ENCODE measurements at places on chromosomes 13 and 19.

GRCh38 chr13:44084146-44084545 is 204.4 kb downstream of the LACC1 start:
- DNase-seq: no peak

GRCh38 chr19:13154241-13154778 is 4.1 kb downstream of the IER2 start:
- DNase-seq: peak; percentile 69

GRCh38 chr13:111404746-111405145 is 84.3 kb downstream of the TEX29 start:
- DNase-seq: no peak

DNA sequence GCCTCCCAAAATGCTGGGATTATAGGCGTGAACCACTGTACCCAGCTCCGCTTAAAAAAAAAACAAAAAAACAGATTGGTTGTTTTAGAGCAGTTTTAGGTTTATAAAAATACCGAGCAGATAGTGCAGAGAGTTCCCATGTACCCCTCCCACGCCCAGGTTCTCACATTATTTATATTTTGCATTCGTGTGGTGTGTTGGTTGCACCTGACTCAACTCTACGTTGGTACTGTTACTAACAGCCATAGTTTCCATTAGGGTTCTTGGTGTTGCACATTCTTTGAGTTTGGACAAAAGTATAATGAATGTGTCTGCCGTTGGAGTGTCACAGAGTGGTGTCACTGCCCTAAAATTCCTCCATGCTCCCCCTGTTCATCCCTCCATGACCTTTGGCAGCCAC is 29.1 kb downstream of the MYO9B start:
- no peak for DNase-seq

DNA sequence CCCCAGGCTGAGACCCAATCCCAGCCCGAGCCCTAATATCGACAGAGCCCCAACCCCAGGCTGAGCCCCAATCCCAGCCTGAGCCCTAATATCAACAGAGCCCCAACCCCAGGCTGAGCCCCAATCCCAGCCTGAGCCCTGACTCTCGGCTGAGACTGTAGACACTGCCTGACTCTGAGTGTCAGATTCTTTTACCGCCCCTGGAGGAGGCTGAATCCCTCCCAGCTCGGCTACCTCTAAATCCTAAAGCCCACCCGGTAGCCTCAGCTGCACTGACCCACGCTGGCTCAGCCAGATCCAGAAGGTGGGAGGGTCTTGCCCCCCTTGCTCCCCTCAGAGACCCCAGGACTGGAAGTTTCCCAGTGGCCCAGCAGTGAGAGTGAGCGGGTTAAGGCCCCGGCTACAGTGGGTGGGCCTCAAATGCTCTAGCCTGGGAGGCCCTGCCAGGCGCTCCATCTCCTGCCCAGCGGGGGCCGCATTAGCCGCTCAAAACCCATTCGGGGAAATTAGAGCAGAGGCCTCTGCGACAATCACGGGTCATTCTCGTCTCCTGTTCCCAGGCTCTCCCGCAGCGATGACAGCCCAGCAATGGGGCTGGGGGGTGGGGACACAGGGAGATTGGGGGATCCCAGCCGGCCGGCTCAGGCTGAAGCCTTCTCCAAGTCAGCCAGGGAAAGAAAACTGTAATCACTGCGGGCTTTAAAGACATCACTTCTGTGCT is 43.8 kb downstream of the ZNRF4 start:
- no peak for DNase-seq

DNA sequence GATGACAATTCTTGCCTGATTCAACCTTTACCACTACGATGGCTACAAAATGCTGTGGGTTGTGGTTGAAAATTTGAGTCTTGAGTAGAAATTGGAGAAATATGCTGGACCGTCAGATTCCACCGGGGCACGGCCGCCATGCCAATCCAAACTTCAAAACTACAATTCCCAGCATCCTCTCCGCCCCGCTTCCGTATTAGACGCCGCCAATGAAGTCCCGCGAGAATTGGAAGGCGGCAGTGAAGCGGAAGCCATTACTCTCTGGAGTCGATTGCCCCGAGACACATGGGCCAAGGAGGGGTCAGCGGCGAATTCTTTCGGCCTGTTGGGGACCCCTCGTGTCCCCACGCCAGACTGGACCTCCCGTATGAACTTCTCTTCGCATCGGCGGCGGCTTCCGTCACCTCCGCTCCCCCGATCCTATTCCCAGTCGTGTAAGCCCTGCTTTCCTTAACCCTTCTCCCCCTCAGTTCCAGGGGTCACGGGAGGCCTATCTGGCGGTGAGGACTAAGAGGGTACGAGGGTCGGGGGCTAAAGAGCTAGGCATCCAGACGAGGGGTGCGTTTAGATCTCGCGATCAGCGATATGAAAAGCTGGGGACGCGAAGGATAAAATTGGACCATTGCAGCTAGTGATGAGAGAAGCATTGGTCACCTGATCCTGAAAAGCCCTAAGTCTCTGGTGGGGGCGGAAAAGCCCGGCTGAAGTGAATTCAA is at the start of gene ZNF317:
Gene ZNF317 (plus strand): TSS at position 239 of the 716 bp plus-strand sequence. CDS start 15,620 bp downstream, outside the sequence.
- DNase-seq: peak; percentile 92

- no peak for DNase-seq
Measured at GRCh38 chr19:31304831-31305312, 44.4 kb downstream of the TSHZ3 start.

DNA sequence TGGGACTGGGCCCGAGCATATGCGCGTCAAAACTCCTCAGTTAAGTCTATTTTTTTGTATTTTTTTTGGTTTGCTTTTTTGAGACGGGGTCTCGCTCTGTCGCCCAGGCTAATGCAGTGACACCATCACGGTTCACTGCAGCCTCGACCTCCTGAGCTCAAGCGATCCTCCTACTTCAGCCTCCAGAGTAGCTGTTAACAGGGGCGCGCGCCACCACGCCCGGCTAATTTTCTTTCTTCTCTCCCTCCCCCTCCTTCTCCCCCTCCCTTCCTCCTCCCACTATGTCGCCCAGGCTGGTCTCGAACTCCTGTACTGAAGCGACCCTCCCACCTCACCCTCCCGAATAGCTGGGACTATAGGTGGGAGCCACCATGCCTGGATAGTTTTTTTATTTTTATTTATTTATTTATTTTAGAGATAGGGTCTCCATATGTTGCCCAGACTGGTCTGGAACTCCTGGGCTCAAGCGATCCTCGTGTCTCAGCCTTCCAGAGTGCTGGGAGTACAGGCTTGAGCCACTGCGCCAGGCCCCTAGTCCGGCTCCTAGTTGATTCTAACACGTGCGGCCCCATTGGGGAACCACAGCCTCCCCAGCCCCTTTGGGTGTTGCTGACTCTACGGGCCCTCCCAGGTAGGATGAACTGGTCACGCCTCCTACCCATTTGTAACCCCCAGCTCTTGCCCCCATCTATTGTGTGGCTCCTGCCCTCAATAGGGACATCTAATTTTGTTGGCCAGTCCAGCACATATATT is 806 bp upstream of the ZNF837 start:
- DNase-seq: no peak

GRCh38 chr13:43054803-43055802 is 31.7 kb downstream of the DNAJC15 start:
- peak; percentile 16 for DNase-seq

DNA sequence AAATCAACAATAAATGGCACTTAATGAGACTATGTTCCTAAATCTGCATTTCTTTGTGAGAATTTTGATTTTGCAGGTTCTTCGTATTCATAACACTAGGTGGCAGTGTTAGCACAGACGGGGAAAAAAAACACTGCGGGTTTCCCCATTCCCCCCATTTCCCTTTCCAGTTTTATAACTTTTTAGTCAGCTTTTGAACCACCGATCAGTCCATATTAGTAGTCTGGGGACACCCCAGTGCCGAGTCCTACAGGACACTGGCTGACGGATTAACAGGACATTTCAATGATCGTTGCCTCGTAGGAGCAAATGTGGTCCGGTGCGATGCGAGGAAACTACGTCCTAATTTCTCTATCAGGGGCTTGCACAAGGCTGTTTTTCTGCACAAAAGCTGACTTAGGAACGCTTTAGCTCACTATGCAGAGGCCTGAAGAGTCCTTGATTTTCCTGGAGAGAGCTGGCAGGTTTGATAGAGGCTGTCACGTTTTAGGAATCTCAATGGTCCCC is 234.3 kb downstream of the LMO7 start:
- DNase-seq: peak; percentile 16

DNA sequence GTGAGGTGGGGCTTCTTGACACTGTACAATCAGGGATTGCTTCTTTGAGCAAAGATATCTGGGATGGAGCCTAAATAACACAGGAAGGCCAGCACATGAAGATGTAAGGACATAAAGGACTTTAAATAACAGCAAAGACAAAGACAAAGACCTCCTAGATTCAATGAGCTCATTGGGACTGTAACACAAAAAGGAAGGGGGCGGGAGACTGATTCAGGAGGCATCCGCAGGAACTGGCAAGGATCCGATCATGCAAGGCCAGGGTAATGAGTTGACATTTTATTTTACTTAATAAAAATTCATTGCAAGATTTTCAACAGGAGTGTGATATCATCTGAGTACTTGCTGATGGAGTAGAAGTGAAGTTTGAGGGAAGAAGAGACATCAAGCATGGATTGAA is 121.5 kb downstream of the LHFPL6 start:
- no peak for DNase-seq

DNA sequence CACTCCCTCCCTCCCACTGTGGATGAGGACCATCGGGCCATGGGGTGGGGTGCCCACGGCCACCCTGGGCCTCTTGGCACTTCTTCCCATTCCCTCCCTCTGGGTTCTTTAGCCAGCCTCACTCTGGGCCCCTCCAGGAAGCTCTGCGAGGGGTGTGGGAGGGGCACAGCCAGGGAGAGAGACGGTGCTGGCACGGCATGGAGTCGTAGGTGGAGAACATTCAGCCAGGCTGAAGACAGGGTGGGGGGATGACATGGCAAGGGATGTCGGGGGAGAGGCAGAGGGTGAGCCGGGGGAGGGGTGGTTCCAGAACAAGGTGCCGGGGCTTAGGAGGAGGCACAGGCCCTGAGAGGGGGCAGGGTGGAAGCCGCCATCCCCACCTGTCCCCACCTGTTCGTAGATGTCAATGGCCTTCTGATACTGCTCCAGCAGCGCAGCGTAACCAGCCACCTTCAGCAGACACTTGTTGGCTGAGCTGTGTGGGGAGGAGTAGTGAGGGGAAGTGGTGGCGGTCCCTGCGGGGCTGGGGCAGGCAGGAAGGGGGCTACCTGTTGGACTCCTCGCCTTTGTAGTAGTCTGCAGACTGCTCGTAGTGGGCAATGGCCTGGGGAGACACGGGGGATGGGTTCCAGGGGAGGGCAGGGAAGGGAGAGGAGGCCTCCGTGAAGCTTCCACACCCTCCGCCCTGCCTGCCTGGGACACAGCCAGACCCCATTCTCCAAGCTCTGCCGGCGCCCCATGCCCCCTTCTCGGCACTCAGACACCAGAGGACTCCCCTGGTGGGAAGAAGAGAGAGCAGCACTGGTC is 8.8 kb upstream of the KPTN start:
- no peak for DNase-seq

DNA sequence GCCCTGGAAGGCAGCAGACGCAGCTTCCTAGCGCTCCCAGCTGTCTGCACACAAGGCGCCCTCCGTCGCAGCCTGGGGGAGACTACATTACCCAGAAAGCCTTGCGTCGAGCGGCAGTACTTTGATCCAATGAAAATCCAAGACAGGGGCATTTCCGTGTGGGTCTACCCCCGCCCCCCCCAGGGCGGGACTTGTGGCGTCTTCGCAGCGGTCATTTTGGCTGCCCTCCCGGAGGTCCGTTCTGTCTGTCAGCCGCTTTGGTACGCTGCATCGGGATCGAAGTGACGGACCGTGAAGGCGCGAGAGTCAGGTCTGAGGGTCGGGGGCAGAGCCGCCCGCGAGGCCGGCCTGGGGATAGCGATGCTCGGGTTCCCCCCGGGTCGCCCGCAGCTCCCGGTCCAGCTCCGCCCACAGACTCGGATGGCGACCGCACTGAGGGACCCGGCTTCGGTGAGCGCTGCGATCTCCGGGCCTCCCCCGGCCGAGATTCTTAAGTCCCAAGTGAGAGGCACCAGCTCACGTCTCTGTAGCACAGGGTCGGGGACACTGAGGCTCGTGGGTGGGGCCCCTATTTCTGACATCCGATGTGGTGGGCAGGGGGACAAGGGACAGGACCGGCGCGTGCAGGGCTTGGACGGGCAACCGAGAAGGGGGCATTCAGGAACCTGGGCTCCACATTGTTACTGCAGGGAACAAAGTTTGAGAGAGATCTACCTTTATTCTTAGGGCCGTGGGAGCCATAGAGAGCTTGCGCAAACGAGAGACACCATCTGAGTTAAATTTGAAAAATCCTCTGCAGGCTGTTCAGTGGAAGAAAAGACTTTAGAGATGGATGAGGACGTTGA is at the start of gene ZNF211:
Gene ZNF211 (plus strand): TSS at position 182 of the 845 bp plus-strand sequence. CDS start 179 bp downstream, at position 361.
- peak; percentile 93 for DNase-seq

- DNase-seq: no peak
Measured at GRCh38 chr19:17289489-17289888, 7.8 kb downstream of the ANKLE1 start.

DNA sequence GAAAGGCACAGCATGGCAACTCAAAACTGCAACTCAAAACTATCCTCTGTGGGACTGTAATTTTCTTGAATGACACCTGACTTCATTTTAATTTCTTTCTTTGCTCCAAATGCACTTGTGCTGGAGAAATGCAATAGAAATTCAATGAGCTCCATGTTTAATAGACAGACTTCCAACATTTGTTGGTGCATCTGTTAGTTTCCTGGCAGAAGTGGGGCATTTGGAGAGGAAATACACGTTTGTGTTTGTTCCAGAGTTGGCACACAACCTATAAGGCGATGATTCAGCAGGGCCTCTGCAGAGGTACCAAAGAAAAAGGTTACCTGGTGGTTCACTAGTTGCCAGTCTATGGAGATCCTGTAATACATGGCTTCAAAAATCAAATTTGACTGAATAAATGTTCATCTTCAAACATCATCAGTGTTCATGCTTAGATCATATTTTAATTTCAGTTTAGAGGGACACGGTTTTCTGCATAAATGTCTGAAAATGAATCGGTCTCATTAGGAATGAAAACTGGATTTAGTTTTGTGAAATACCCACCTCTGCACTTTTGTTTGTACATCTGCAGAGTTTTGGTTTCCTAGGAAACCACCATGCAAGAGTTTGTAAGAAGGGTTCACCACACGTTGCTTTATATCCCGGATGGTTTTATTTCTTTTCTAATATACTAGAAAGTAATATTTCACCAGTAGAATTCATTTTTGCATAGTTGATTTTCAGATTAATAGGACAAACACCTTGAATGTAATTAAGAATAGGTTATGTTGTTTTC is 21.8 kb upstream of the OBI1 start:
- no peak for DNase-seq

GRCh38 chr13:49272296-49272695 is 24.6 kb downstream of the CDADC1 start:
- no peak for DNase-seq

DNA sequence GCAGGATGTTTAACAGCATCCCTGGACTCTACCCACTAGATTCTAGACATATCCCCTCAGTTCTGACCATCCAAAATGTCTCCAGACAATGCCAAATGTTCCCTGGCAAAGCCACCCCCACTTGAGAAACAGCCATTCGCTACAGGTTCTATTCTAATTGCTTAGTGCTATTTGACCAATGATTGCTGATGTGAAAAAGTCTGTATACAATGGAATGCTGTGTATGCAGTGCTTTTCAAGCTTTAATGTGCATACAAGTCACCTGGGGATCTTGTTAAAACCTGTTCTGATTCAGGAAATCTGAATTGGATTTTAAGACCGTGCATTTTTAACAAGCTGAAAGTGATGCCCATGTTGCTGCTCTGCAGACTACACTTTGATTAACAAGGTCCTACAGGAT is 331.8 kb upstream of the KLF12 start:
- no peak for DNase-seq

- peak; percentile 54 for DNase-seq
Measured at GRCh38 chr13:50124536-50125303, 109.5 kb downstream of the KCNRG start.

- no peak for DNase-seq
Measured at GRCh38 chr13:47289567-47289966, 392.7 kb upstream of the HTR2A start.

GRCh38 chr19:38888876-38889275 is 10.5 kb downstream of the SIRT2 start:
- no peak for DNase-seq

Data from ACHN (cell line).